ENCODE measurements at places on chromosomes 13 and 19. TPM values are rescaled to one million over a fixed set of nuclear protein-coding genes. Genes with fewer than 3 reads are reported as not detected.

VSTM2B gene
- not detected for total RNA-seq

GRCh38 chr19:48290401-48290770 is 20.5 kb downstream of the ZNF114 start:
- H3K27me3 ChIP-seq, result peaks cover under 1% of the 10 kb centered on the region
- peaks cover 20% of the 10 kb centered on the region for H3K4me1 ChIP-seq
- peak overlapping the region; percentile 89 for H3K4me3 ChIP-seq
- H3K27ac ChIP-seq, result no peak overlapping the region

GFY gene
- not detected for total RNA-seq

- H3K27me3 ChIP-seq, result peaks cover 25% of the 10 kb centered on the region
- no peak overlapping the region for H3K27ac ChIP-seq
- DNase-seq, result no peak
- no peaks in the 10 kb centered on the region for H3K36me3 ChIP-seq
Observed at GRCh38 chr13:40492511-40492910, 173.9 kb downstream of the FOXO1 start.

DNA sequence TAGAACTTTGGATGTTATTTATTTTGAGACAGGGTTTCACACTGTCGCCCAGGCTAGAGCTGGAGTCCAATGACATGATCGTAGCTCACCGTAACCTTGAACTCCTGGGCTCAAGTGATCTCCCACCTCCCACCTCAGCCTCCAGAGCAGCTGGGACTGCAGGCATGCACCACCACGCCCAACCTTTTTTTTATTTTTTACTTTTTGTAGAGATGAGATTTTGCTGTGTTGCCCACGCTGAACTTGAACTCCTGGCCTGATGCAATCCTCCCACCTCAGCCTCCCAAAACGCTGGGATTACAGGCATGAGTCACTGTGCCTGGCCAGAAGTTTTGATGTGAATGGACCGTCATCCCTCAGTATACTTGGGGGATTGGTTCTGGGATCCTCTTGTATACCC is 13.7 kb downstream of the ANKRD27 start:
- no peak overlapping the region for H3K4me3 ChIP-seq
- no peak for DNase-seq
- H3K4me1 ChIP-seq, result peaks cover 14% of the 10 kb centered on the region
- no peaks in the 10 kb centered on the region for H3K27me3 ChIP-seq
- H3K36me3 ChIP-seq, result peaks cover 5% of the 10 kb centered on the region

EDDM13 gene
- total RNA-seq, result not detected

DNA sequence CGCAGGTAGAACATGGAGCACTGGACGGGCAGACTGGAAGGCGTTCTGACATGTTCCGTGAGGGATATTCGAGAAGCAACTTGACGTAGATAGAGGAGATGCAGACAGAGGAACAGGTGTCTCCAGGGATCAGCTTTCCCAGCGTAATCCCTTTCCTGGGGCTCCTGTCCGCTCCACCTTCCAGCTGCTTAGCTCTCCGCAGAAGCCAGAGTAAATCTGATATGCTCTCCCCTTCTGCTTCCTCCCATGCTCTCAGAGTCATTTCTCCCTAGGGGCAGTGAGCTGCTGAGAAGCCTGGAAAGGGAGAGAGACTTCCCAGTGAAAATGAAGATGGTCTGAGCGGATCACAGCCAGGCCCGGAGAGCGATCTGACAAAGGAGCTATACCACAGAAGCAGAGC is 23.0 kb upstream of the OLFM4 start:
- H3K27me3 ChIP-seq, result no peaks in the 10 kb centered on the region
- H3K4me3 ChIP-seq, result no peak overlapping the region
- no peak for DNase-seq
- H3K36me3 ChIP-seq, result peaks cover 7% of the 10 kb centered on the region
- H3K27ac ChIP-seq, result no peak overlapping the region

ZNF30 gene
- 2.1 TPM for total RNA-seq

DNA sequence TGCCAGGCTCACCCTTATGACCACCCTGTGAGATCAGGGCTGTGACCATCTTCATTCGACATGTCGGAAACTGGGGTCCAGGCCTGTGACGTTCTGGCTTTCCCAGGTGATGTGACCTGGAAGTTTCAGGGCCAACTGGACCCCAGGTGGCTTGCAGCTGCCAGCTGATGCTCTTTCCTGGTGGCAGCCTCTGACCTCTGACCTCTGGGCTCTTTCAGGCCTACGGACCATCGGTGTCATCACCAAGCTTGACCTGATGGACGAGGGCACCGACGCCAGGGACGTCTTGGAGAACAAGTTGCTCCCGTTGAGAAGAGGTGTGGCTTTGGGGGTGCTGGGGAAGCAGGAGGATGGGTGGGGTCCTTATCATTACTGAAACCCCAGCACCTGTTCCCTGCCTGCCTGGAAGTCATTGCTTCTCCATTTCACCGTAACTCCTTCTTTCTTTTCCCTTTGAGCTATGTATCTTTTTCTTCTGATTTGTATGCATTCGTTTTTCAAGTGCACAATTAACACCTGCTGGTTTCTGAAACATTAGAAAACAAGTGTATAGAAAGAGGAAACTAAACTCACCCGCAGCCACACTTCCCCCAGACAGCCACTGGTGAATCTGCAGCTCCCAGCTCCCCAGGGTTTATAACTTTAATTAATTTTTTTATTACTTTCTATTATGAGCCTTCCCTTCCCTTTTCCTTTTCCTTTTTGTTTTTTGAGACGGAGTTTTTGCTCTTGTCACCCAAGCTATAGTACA is 58.9 kb downstream of the TMED1 start:
- DNase-seq, result no peak
- H3K4me1 ChIP-seq, result peaks cover 7% of the 10 kb centered on the region
- H3K36me3 ChIP-seq, result peaks cover 21% of the 10 kb centered on the region
- no peak overlapping the region for H3K27ac ChIP-seq

DNA sequence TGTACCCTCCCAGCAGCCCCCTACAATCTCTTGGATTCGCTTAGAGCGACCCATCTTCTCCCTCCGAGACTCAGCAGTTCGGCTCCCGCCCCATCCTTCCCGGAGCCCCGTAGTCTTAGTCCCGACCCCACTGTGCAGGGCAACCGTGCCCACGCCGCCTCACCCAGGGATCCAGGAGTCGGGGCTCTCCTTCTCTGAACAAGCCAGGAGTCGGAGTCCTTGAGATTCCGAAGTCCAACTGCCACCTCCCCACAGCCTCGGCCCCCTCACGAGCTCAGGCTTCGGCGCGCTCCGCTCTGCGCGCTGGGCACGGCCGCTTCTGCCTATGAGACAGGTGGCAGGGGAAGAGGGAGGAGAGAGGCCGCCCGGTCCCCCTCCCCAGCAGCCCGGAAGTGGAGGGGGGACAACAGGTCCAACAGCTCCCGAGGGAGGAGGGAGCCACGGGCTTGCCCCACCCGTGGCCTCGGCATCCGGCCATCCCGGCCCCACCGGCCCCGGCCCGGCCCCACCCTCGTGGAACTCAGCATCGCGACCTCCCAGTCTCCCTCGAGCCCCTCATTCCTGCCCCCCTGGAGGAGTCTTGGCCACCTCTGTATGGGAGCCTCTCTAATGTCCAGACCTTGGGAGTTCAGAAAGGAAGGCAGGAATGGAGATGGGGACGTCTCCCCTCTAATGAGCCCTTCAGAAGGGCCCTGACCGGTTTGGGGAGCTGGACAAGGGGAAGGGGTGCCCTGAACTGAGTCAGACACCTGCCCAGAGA is at the start of gene PHLDB3:
PHLDB3 (minus strand) TSS at position 321 of the 760 bp plus-strand sequence. CDS start 628 bp downstream, outside the sequence.
- peaks cover 28% of the 10 kb centered on the region for H3K36me3 ChIP-seq
- H3K27ac ChIP-seq, result peak within 1 kb of the TSS; percentile 73
- H3K4me3 ChIP-seq, result peak within 1 kb of the TSS; percentile 89
- DNase-seq, result no peak

DNA sequence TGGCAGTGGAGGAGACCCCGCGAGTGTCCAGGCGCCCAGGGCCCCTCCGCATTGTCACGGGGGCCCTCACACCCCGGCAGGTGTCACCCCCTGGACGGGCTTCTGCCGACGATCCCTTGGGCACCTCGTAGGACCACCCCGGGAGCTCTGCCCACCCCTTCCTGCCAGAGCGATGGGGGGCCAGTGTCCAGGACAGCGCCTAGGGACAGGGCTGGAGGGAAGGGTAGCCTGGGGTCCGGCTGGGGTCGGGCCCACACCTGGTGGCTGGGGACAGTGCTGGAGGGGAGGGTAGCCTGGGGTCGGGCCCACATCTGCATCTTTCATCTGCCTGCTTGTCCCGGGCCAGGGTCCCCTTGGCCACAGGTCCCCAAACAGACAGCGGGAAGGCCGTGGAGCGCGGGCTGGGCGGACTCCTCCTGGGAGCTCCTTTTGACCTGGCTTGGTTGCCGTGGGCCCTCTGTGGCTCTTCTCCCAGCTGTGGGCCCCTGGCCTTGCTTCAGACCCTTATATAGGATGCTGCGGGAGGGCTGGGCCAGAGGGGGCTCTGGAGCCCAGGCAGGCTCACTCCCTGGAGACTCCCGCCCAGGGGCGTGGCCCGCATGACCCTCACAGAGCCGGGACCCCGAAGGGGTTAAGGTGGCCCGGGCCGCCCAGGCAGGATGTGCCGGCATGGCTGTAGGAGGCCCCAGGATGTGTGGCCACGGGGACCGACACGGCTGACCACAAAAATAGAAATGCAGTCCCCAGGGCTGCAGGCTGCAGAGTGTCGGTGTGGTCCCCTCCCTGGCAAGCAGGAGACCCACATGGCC is 74.1 kb upstream of the MCF2L start:
- no peaks in the 10 kb centered on the region for H3K4me1 ChIP-seq
- H3K4me3 ChIP-seq, result no peak overlapping the region
- H3K27me3 ChIP-seq, result peaks cover 33% of the 10 kb centered on the region
- no peak overlapping the region for H3K27ac ChIP-seq
- no peak for DNase-seq
- no peaks in the 10 kb centered on the region for H3K36me3 ChIP-seq

DNA sequence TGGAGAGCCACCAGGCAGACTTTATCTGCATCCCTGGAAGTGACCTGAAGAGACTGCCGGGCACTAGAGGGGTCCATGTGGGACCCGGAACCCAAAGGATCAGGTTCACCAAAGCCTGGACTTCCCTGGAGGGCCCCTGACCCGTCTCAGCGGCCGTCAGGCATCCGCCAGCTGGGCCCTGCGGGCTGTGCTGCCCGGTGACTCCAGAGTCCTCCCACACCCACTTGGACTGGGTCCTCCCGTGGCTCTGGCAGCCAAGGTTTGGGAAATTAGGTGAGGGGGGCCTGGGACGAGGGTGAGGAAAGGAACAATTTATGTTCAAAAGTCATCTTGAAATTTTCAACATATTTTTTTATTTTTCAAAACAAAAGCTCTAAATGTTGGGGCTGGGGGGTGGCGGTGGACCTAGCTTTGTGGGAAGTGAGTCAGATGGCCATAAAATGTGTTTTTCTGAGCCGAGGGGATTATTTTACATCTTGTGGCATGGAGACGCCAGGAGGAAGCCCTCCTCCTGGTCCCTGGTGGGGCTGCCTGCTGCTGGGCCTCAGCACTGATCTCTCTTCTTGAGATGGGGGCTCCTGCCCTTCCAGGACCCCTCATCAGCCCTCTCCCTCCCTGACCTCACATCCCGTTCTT is 20.2 kb downstream of the CEBPA start:
- H3K4me3 ChIP-seq, result peak overlapping the region; percentile 48
- H3K4me1 ChIP-seq, result peaks cover 14% of the 10 kb centered on the region
- no peak overlapping the region for H3K27ac ChIP-seq

PCDH17 gene
- total RNA-seq, result not detected

DNA sequence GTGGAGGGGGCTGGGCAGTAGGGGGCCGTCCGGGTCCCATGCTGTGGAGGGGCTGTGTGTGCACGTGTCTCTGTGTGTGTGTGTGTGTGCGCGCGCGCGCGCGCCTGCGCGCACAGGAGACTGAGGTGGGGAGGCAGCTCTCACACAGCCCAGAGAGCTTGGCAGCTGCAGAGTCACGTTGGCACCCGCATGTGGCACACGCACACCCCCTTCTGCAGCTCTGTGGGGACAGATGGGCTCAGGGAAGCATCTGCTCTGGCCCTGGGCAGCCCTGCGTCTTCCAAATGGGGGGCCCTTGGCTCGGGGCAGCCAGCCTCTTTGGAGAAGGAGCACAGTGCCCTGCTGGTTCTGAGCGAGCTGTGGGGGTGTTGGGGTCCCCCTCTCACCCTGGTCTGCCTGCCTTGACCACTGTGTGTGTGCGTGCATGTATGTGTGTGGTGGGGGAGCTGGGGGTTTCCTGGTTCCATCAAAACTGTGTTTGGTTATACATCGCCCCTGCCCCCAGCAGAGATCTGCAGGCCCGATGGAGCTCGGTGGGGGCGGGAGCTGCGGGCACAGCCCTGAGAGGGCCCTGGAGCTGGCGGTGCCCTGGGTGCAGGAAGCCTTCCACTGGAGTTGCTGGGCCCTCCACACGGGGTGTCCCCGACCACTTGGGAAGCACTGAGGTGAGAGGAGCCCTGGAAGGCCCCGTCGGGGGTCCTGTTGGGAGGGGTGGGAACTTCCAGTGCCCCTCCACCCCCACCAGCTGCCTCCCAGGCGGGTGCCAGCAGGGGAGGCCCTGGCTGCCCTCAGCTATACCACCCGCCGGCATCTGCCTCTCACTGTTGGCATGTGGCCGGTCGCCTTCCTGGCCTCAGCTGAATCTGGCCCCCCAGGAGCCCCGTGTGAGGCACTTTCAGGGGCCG is 67.1 kb downstream of the KDM4B start:
- H3K27ac ChIP-seq, result no peak overlapping the region
- H3K36me3 ChIP-seq, result no peaks in the 10 kb centered on the region
- no peak for DNase-seq
- H3K4me3 ChIP-seq, result no peak overlapping the region
- peaks cover 33% of the 10 kb centered on the region for H3K4me1 ChIP-seq

ZNF568 gene
- 6.8 TPM for total RNA-seq

DNA sequence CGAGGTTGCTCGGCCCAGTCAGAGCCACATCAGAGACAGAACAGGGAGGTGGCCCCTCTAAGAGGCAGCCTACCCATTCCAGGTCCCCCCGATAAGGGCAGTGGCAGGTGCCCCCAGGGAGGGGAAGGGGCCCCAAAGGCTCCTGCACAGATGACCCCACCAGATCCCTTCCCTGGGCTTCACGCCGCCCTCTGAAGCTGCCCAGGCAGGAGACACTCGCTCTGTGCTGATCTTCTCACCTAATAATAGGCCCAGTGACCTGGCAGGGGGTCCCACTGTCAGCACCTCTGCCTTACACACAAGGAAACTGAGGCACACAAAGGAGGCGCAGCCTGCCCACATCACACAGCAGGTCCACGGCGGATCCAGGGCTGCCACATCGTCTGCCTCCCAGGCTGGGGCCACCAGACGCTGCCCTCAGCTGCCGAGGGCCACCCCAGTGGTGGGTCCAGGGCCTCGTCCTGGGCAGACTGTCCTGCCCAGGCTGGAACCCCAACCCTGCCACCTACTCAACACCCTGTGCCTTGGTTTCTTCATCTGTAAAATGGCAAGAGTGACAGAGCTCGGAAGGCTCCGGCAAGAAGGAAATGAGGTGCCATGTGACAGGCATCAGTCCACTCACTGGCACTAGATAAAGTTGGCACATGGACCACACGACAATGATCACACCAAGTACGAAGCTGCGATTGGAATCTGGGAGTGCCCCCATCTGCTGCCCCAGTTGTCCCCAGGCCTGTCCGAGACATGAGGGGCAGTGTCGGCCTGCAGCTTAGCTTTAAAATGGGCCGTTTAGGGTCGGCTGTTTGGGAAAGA is 56.5 kb downstream of the KLF2 start:
- peaks cover 12% of the 10 kb centered on the region for H3K4me1 ChIP-seq
- no peak overlapping the region for H3K4me3 ChIP-seq
- H3K27ac ChIP-seq, result no peak overlapping the region
- peaks cover 2% of the 10 kb centered on the region for H3K27me3 ChIP-seq
